ENCODE measurements at places on chromosomes 11 and 22. TPM values are rescaled to one million over a fixed set of nuclear protein-coding genes. Genes with fewer than 3 reads are reported as not detected.

The ASRGL1 gene
- total RNA-seq = 1.5 TPM

The MICAL3 gene
- 15.5 TPM for total RNA-seq

The CD3D gene
- not detected for total RNA-seq

The CASP4 gene
- 166 TPM for total RNA-seq

The RIMBP3C gene
- total RNA-seq = 0.19 TPM

The CCDC15 gene
- 1.7 TPM for total RNA-seq

The SLC43A3 gene
- total RNA-seq = 16.4 TPM

The OR8D1 gene
- not detected for total RNA-seq

The CARD18 gene
- total RNA-seq = not detected

The ENTHD1 gene
- total RNA-seq = not detected

The TRIM29 gene
- total RNA-seq = not detected

The KIRREL3 gene
- total RNA-seq = not detected

The CTR9 gene
- 29.1 TPM for total RNA-seq

The PNPLA3 gene
- 2.4 TPM for total RNA-seq

The ESAM gene
- total RNA-seq = 13.6 TPM

The NOX4 gene
- total RNA-seq = 0.56 TPM

The KRTAP5-1 gene
- not detected for total RNA-seq

The OMP gene
- total RNA-seq = 0.50 TPM

The RGL4 gene
- not detected for total RNA-seq

The SESN3 gene
- total RNA-seq = 55.0 TPM

The CCDC88B gene
- total RNA-seq = 4.3 TPM

The PHLDB1 gene
- total RNA-seq = 117 TPM

All from aortic smooth muscle cell (primary cell).